ENCODE measurements at places on chromosomes 5 and 9.

GRCh38 chr5:39440958-39441624 lies 16.3 kb upstream of the DAB2 start:
- no peak for DNase-seq

- DNase-seq = no peak
Measured at GRCh38 chr5:95554331-95554646, 488 bp downstream of the SKIC3 start.

DNA sequence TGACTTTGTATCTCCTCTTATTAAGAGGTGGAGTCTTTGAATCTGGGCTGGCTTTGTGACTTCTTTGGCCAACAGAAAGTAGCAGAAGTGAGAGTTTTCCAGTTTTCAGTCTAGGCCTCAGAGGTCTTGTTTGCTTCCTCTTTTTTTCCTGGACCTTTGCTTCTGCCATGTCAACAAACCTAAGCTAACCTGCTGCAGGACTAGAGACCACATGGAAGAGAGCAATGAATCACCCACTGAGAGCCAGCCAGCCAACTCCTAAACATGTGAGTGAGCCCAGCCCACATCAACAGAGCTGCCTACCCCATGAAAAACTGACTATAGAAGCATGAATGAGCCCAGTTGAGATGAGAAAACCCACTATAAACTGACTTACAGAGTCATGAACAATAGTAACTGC lies 29.9 kb downstream of the MRPL22 start:
- DNase-seq = no peak

- no peak for DNase-seq
Measured at GRCh38 chr5:1322955-1323802, 21.7 kb downstream of the CLPTM1L start.

DNA sequence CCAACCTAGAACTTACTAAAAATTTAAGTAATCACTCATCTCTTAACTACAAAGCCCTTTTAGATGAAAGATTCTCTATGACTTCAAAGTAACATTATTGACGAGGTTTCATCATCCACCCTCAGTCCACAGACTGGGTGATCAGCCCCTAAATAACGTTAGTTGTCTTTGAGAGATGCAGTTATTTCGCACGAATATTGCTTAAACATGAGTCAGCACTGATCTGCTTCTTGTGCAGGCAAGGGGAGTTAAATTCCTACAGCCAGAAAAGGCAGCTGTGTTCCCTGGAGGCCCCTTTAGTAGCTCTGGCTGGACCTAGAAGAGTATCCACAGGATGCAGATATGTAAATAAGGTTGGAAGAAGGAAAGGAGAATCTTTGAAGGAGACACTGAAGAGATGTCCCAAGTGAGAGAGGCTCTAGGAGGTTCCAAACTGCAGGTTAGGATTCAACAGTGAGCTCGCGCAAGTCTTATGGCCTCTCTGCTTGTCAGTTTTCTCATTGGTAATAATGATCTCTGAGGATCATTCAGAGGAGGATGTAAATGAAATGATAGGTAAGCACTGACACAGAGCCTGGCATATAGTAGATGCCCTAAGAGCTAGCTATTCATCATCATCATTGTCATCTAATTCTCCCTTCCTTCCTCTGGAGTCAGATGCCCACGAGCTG lies 122.2 kb upstream of the MAN2A1 start:
- DNase-seq = no peak

- DNase-seq = peak; percentile 24
Measured at GRCh38 chr5:6745706-6746222, 32.5 kb downstream of the TENT4A start.

GRCh38 chr5:132215329-132215728 lies 12.3 kb downstream of the P4HA2 start:
- DNase-seq = no peak

DNA sequence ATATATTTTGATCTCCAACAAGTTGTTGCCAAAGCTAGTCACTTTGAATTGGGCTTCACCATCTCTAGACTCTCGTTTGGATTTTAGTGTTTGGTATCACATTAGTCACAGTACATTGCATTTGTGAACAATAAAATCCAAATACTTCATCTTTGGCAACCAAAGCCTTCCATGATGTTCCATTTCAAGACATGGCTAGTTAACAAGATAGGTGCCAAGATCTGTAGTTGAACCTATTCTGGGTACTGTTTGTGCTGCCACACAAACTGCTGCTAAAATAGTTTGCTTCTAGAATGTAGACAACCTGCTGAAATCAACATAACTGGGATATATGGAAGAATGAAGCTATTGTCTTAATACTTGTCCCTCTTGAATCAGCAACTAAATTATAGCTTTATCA lies 207.5 kb downstream of the LRRC70 start:
- DNase-seq = no peak

DNA sequence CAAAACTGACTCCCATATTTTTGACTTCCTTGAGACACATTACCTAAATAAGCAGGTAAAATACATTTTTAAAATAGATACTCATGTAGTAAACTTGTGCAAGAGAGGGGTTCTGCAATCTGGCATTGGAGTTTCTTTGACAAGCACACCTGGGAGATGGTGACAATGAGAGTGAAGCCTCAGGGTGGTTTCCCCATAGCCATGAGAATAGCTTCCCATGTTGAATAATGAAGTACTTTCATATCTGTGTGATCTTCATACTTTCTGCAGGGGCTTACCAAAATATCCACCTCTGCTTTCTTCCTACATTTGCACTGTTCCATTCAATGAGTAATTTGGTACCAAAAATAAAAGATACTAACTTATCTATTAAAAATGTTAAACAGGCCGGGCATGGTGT lies 44.7 kb upstream of the VCAN start:
- DNase-seq = no peak

DNA sequence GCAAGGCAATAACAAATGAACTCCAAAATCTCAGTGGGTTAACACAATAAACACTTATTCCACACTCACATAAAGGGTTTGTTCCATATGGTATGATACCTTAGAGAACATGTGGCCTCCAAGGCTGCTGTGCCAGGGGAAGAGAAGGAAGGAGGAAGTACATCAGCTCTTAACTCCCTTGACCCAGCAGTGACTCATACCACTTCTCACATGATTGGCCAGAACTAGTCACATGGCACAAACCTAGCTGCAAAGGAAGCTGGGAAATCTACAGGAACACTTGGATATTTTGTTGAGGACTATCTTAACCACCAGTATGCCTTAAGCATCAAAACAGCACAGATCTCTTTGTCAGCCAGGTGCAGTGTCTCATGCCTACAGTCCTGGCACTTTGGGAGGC lies 99.3 kb downstream of the SLIT3 start:
- no peak for DNase-seq

GRCh38 chr9:123129423-123129822 lies 96.0 kb downstream of the GPR21 start:
- no peak for DNase-seq

DNA sequence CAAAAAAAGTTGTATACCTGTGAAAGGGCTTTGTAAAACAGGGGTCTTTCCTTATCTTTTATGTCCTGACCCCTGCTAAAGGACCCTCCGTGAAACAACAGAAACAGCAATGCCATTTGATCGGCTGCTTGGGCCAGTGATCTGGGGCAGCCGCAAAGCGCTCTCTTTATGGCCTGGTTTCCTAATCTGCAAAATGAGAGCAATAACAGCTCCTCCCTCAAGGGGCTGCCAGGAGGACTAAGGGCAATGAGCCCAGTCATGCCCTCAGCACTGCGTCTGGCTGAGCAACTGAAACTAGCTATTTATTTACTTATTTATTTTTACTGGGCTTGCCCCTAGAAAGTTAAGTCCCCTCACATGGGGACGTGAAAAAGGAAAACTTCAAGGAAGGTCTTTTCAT lies 18.3 kb downstream of the CMBL start:
- DNase-seq = peak; percentile 60

- DNase-seq = peak; percentile 45
Measured at GRCh38 chr5:150656191-150657132, 4.6 kb upstream of the MYOZ3 start.

GRCh38 chr5:128109138-128109537 lies 25.6 kb downstream of the SLC12A2 start:
- DNase-seq = no peak

- no peak for DNase-seq
Measured at GRCh38 chr5:79871364-79872120, 119.5 kb downstream of the MTX3 start.

DNA sequence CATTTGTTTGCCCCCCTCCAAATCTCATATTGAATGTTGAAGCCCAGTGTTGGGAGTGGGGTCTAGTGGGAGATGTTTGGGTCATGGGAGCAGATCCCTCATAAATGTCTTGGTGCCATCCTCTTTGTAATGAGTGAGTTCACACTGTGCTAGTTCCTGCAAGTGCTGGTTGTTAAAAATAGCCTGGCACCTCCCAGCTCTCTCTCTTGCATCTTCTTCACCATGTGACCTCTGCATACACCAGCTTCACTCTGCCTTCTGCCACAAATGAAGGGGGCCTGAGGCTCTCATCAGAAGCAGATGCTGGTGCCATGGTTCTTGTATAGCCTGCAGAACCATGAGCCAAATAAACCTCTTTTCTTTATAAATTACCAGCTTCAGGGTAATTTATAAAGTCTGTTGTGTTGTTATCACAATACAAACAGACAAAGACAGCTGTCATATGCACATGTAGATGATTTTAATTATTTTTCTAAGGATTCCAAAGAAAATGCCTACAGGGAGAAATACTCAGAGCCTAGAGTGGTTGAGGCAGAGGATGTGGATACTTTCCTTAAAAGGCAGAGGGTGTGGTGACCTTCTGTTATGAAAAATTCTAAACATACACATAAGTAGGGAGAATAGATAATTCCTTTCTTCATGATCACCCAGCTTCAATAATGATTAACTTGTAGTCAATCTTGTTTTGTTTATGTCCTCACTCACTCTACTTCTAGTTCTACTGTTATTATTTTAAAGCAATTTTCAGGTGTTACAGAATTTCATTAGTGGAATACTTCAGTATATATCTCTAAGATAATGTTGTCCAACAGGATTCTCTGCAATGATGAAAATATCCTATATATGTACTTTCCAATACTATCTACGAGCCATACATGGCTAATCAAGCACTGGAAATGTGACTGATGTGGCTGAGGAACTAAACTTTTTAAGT lies 75.1 kb upstream of the RANBP6 start:
- DNase-seq = no peak

DNA sequence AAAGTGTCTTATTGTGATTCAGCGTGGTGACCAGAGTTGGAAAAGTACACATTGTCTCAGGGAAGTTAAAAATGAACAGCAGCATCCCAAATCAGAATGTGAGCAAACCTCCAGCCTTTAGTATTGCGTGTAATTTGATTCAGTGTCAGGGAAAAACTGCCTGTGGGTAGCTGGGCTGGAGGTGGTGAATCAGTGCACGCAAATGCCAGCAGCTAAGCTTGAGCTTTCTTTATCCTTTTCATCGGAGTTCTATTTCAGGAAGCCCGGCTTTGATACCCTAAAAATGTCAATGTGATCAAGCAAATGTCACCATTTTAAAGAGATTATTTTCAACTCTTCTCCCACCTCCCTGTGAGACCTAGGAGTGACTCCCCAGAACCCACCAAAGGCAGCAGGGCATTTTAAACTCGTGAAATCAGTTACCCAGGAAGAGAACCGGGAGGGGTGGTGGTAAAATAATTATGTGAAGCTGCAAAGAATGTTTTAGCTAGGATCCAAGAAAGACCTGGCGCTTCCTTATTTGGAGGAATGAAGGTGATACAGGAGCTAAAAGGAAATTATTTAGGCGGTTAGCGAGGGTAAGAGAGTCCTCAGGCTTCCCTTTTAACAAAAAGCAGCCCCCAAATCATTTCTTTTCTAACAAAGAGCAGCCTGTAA lies 25.7 kb upstream of the C5orf47 start:
- DNase-seq = no peak

All from NCI-H1105 (cell line).